ENCODE measurements at places on chromosomes 2 and 18.

DNA sequence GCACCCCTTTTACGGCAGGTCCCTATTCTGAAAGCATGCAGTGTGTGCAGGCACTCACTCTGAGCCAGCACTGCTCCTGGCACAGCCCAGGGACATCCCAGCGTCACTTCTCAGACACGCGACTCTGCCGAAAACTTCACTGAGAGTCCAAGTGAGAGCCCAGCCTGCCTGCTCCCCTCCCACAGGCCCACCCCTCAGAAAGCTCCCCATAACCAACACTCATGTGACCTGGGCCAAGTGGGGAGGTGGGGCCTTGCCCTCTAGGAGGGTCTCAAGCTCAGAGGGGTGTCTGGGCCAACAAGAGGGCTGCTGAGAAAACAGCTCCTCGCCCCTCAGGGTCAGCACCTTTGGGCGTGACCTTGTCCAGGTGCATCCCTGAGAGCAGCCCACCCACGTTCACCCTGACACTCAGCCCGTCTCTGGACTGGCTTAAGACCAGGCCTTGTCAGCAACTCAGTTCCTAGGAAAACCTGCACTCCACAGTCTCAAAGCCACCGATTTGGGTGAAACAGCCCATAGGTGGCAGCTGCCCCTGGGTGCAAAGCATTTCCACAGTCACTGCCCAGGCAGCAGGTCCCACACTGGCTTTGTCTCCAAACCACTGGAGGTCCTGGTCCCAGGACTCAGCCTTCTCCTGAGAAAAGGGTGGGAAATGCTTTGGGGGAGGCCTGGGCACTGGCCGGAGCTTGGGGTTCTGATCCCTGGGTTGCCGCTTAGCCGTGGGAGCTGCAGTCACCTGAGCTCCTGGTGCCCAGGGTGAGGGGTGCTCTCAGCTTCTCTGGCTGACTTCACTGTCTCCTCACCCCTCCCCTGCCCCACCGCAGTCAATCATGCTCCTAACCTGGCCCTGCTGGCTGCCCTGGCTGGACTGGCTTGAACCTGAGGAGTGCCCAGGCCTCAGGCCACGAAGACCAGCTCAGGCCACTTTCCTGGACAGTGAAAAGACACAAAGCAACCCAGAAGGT is 209.6 kb downstream of the HDAC4 start:
- peak; percentile 30 for DNase-seq

- DNase-seq: no peak
Measured at GRCh38 chr18:7890075-7890474, 323.0 kb downstream of the PTPRM start.

DNA sequence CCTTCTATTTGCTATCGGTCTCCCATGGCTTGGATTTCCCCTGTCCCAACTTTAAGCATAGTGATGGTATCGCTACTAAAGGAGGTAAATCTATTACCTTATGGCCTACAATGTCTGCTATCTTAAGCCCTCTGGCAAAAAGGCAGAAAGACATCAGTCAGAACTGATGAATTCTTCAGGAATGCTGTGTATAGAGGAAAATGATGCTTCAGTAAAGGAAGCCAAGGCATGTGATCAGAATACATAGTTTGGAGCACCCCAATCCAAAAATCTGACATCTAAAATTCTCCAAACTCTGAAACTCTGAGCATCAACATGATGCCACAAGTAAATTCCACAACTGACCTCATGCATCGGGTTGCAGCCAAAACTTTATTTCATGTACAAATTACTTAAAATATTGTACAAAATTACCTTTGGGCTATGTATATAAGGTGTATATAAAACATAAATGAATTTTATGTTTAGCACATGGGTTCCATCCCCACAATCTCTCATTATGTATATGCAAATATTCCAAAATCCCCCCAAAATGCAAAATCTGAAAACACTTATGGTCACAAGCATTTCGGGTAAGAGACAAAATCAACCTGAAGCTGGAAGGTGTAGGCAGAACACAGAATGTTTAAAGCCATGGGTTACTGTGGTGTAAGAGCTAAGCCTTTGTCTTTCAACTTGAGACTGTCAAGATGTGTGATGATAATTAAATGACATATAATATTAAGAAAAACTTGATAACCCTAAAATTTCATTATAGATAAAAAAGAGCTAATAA is 66.2 kb downstream of the CUL3 start:
- DNase-seq: no peak

DNA sequence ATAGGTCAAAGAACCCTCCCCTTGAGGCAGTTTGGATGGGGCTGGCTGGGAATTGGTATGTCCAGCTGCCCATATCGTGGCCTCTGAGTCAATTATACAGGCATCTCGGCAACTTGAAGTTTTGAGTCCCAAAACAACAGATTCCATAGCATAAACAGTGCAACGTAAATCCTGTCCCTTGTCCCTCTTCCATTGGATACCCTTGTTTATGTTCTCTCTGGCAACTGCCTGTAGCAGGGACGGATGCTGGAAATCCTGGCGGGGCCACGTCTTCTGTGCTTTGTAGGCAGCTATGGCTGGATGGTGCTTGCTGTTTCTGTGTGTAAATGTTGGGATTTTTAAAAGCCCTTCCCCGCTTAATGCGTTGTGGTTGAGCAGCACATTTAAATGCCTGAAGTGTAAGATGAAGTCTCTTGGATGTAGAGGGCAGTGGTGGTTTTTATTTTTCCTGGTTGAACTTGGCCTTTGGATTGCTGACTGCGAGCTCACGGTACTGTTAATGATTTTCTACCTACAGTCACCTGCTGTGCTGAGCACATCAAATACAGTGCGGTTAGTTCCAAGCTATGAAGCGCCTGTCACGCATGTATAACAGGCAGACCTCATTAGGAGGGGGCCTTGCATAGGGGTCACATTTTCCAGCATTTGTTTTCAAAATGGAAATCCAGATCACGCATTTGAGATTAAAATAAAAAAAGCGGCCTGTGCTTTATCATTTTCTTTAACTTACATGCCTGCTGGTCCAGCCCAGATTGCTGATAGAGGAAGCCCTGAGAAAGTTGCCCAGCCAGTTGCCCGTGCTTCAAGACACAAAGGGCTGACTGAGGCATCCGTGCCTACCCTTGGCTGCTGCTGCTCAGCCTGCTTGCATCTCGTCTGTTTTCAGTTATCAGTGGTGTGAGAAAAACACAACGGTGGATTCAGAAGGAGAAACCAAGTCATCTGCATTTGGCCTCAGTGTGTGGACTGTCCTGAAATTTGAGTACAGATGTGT is 84.7 kb downstream of the NEDD4L start:
- no peak for DNase-seq

GRCh38 chr18:5196253-5197031 is 615 bp downstream of the AKAIN1 start:
- DNase-seq: peak; percentile 46

DNA sequence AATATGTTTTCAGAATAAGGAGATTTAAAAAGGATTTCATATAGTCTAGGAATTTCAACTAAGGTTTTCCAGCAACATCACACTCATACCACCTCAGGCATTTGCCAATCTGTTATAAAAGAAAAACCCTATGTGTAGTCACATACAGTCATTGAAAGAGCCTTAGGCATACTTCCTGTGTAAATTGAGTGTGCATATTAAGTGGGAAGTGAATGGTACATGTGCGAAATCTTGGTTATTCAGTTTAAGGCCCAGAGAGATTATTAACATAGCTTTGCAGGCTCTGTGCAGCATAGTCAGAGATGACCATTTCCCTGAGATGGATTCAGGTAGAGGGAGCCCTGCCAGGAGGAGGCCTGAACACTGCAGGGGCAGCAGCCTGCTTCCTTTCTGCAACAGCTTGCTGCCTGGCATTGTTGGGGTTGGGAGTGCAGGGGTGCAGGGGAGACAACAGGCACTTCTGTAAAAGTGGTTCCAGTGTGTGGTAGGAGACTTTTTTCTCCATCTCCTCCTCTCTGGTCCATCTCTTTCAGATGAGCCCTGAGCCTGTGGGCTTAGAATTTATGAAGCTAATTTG is 100.1 kb upstream of the OSR1 start:
- DNase-seq: no peak

DNA sequence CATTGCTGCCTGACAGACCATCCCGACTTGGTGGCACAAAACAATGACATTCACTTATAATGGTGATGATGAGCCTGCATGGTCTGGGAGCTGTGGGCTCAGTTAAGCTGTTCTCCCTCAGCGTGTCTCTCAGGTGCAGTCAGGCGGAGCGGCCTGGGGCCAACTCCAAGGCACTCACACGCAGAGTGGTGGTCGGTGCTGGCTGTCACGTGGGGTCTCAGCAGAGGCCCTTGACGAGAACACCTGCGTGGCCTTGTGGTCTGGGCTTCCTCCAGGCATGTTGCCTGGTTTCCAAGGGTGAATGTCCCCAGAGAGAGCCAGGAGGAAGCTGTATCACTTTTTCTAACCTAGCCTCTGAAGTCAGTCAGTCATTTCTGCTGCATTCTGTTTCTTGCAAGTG is 29.8 kb downstream of the ARMC9 start:
- DNase-seq: no peak

DNA sequence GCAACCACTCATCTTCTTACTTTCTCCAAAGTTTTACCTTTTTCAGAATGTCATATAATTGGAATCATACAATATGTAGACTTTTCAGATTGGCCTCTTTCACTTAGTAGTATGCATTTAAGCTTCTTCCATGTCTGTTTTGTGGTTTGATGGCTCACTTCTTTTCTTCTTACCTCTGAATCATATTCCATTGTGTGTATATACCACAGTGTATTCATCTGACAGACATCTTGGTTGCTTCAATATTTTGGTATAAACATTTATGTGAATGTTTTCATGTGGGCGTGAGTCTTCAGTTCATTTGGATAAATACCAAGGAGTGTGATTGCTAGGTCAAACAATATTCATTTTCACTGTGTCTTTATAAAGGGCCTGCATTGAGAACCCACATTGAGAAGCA is 136.1 kb upstream of the NOSTRIN start:
- no peak for DNase-seq

DNA sequence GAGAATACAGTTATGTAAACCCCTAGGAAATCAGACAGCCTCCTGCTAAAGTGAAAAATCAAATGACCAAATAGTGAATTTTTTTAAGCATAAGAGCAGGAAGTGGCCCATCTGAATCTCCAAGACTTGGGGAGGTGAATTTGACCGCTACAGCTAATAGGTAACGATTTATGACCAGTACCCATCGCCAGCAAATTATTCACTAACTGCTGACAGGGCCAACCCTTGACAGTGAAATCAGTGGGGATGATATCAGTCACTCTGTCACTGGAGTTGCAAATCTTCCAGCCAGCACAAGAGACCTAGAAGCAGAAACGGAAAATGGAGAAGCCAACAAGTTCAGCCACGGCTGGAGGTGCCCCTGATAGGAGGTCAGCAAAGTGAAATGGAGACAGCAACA is 164.3 kb upstream of the PIK3C3 start:
- DNase-seq: no peak

GRCh38 chr18:37334631-37335408 is 230.8 kb downstream of the CELF4 start:
- no peak for DNase-seq

DNA sequence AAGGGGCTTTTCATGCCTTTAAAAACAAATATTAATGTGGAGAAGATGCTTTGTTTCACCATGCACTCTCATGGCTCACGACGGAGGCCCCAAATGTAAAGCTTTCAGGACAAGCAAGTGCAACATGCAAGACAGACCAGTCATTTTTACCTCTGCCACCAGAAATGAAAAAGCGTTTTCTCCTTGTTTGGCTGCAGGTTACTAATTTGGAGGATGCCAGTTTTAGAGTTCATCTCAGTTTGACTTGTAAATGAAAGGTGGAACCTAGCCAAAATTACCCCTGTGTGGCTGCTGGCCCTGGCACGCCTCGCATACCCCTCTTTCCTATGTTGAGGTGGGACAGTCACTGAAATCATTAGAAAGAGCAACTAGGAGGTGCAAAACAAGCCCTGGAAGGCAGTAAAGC is 138.6 kb downstream of the BCL2 start:
- no peak for DNase-seq

GRCh38 chr2:232581725-232582124 is 31.2 kb downstream of the EIF4E2 start:
- DNase-seq: no peak

DNA sequence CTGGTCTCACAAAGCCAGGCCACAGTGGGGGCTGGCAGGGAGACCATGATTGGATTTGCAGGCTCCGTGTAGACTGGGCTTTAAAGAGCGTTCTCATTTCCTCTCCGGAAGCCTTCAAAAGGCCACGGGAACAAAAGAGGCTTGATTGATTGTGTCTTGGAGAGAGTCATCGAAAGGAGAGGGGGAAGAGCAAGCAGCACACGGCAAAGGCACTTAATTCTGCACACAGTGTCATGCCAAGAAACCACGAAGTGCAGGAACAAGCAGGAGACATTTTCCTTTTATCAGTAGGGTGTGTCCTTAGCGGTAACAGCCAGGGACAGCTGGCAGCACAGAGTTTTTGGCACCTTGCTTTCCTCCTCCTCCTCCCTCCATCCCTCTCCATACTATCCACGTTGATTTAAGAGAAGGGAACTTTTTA is 47.7 kb downstream of the GLI2 start:
- no peak for DNase-seq

- DNase-seq: no peak
Measured at GRCh38 chr2:84493514-84493913, 22.8 kb upstream of the DNAH6 start.

DNA sequence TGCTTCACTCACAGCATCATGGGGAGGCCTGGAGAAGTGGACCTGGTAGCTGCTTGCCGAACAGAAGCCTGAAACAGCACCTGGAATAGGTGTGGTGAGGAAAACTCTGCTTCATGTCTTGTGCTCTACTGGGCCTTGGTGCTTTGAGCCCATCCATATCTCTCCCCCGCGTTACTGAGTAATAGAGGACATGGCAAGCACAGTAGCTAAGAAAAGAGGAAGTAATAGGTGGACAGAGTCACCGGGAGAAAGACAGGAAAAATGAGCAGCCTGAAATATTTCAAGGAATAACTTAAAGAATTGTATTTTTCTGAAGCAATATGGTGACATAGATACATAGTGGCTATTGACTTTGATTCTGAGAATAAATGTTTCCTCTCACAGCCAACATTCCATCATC is 14.0 kb upstream of the HNMT start:
- no peak for DNase-seq

DNA sequence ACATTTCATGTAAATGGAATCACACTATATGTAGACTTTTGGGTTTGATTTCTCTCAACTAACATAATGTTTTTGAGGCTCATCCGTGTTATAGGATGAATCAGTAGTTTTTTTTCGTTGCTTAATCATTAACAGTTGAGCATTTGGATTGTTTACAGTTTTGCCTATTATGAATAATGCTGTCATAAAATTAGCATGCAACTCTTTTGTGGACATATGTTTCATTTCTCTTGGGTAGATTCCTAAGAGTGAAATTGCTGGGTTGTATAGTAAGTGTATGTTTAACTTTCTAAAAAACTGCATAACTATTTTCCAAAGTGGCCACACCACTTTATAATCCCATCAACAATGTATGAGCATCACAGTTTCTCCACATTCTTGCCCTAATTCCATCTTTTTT is 7.7 kb upstream of the RHBDD1 start:
- DNase-seq: no peak

- no peak for DNase-seq
Measured at GRCh38 chr2:26957534-26957933, 12.9 kb upstream of the MAPRE3 start.

Data from upper lobe of right lung (tissue), 1 donor.